ENCODE measurements at places on chromosomes 11 and 22.
A peak's percentile ranks its signal among the peaks of the same experiment; 100 is the strongest.

DNA sequence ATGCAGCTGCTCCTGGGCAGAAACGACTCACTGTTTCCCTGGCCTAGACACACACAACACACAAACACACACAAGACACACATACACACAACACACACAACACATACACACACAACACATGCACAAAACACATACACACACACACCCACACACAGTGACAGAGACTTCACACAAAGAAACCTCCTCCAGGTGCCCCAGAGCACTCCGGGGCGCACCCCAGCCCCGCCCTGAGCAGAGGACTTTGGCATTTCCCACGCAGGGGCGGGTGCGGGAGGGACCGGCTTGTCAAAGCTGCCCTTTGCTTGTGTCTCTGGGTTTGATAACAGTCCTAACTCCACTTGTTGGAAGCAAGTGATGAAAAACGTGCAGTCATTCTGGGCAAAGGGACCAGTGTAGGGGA lies 6.5 kb downstream of the APOBEC3A start:
- no peak for DNase-seq

DNA sequence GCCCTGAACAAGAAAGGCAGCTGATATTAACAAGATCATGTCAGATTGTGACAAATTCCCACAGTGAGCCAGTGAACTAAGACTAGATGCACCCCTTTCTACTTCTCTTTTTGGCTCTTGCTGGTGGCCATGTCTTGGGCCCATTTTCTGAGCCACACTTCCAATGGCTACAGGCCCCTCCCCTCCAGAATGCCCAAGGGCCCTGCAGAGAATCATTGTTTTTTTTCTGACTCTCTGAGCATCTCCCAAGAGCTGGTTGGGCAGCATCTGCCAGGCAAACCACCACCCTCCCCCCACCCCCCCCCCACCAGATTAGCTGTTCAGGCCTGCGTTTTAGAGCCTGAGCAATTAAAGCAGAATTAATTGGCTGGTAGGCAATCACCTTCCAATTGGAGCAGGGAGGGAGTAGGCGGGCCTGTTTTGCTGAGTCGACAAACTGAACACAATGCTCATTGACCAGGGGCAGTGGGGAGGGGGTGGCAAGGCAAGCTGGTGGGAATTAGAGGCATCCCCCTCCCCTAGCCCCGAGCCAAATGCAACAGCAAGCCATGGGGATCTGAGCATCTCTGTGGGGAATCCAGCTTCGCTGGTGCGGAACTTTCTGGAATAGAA lies 541.4 kb downstream of the MN1 start:
- no peak for DNase-seq

DNA sequence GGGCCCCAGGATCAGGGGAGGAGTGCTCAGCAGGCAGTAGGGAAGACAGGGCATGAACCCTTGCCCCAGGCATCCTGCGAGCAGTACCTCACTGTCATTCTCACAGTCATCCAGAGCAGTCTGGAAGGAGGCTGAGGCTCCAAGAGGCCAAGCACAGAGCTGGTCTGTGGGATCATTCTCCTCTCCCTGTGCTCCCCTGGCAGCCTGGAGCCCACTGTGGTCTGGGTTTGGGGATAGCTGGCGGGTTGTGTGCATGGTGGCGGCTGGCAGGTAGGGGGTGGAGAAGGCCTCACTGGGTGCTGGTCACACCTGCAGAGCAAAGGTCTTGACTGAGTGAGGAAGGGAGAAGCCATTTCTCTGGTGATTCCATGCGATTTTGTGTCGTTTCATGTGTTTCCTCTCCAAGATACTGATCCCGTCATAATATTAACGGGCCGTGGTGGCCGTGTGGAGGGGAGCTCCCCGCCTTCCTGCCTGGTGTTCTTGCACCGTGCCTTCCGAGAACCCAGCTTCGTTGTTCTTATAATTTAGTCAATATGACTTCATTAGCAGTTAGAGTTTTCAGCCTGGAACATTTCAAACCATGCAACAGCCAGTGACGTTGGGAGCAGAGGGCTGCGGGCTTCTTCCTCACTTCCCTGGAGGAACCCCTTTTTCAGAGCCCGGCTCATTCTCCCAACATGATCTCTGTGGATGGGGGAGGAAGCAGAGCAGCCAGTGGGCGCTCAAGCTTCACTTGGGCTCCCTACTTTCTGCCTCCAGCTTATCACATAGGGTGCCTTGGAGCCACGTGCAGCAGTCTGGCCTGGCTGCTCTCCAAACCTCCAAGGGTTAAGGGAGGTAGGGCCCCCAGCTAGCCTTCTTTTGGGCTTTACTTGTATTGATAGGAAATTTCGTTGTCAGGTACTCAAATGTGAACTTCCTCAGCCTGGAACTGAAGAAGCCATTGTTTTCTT lies 20.8 kb upstream of the ADORA2A start:
- no peak for DNase-seq

DNA sequence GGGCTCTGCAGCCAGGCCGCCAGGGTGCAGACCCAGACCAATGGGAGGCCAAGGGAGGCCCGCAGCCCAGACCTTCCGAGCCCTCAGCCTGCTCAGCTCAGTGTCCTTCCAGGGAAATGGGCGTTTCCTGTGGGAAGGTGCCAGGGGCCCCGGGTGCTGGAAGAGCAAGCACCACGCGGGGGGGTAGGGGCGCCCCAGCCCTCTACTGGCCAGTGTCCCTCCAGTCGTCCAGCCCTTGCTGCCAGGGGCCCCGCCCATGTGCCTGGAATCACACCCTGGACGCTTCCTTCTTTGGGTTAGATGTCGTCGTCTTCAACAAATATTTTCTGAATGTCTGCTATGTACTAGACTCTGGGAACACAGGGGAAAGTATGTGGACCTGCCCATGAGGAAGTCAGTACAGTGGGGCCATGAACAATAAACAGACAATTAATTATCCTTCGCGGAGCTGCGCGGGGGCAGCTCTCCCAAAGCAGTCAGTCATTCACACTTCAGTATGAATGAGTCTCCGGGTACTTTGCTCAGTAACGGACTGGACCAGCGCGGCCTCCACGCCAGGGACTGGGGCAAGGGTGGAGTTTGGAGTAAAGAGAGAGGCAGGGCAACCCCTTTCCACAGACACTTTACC lies 60.2 kb downstream of the CDKN1C start:
- no peak for DNase-seq

DNA sequence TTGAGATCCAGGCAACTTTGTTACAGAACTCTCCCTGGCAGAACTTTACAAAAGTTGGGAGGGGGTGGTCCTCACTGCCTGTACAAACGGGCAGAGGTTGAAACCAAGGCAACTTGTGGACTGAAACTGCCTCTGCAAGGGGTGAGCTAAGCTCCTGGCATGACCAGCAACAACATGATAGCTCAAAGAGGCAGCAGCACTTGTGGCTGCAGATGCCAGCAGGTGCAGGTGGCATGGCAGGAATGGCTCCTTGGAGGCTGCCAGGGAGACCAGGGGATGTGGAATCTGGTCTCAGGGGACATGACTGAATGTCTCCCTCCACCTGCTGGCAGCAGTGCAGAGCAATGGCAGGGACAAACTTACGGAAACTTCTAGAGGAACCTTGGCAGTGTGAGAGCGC lies 38.8 kb upstream of the PHF21A start:
- no peak for DNase-seq

DNA sequence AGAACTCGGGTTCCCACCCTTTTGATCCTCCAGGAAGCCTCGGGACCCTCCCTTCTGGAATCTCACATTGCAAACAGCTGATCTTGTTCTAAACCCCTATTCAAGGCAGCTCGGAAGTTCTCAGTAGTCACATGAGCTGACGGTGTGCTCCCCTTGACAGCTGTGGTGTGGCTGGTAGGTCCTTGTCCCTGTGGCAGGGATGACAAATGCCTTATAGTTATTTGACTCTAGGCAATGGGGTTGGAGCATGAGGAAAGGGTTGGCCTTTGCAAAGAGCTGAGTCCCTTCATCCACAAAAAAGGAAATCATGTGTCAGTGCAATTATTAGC lies 23.6 kb downstream of the EIF4G2 start:
- DNase-seq = no peak

DNA sequence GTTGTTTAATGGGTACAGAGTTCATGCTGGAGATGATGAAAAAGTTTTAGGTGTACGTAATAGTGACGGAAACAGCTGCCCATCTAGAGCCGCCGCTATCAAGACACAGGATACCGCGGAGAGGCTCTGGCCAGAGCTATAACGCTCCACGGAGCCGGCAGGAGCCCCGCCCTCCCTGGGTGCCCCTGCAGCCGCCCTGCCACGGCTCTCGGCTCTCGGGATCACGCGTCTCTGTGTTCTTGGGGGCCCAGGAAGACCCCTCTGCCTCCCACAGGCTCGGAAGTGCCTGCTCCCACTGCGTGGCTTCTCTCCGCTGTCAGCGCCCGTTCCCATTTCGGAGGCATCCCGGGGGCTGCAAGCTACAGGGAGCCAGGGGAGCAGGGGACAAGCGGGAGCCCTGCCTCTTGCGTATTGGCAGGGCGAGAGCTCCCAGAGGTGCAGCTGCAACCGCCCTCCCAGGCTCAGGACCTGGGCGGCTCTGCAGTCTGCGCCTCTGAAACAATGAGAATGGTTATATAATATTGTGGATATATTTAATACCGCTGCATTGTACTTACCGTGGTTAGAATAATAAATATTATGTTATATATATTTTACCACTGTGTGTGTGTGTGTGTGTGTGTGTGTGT lies 13.7 kb downstream of the GLYATL2 start:
- DNase-seq = no peak

DNA sequence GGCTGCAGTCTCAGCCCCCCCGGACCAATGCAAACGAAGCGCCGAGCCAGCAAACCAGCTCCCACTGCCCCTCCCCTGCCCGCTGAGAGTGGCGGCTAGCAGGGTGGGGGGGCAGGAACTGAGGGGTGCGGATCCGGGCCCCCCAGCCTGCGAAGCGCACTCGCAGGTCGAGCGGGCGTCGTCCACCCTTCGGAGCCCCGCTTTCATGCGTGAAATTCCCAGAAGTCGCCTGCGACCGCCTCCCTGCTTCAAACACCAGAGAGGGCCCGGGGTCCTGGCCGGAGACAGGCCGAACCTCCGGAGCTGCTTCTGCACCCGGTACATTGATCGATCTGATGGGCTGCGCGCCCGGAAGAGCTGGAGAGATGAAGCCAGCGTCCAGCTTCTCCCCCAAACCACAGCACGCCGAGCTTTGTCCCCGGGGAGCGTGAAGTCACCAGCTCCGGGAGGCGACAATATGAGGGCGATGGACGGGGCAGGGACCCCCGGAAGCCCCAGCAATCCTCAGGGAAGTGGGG lies 646 bp upstream of the PATZ1 start:
- DNase-seq = peak; percentile 63

GRCh38 chr11:74992852-74993251 lies 4.1 kb downstream of the NEU3 start:
- peak; percentile 10 for DNase-seq

DNA sequence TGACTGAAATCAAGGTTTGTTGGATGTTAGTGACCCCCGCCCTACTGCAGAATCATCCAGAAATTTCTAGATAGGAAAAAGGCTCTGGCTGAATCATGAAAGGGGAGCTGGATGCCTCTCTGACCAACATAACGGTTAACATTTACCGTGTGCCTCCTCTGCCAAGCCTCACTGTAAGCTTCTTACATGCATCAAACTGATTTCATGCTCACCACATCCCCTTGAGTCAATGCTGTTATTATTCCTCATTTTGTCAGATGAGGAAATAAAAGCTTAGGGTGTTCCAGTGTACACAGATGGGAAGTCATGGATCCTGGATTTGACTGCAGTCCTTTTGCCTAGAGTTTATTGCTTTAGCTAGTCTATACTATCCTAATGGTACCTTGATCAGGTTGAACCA lies 5.9 kb upstream of the HMOX1 start:
- DNase-seq = no peak

GRCh38 chr11:66981976-66982578 lies 7.0 kb downstream of the C11orf86 start:
- no peak for DNase-seq

GRCh38 chr11:96388891-96389719 lies 607 bp downstream of the CCDC82 start:
- DNase-seq = peak; percentile 4

DNA sequence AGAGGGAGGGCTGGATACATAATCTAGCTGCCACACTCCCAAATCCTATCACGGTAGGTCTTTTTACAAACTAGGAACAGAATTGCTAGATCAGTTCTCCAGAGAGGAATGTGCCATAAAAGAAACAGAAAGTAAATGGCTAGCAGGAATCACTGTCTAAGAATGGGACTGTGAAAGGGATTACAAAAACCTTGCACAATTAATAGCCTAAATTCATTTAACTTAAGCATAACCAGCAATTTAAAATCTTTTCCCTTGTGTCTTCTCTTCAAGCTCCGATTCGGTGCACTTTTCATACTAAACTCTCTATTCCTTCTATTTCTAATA lies 35.2 kb downstream of the APOL5 start:
- no peak for DNase-seq

DNA sequence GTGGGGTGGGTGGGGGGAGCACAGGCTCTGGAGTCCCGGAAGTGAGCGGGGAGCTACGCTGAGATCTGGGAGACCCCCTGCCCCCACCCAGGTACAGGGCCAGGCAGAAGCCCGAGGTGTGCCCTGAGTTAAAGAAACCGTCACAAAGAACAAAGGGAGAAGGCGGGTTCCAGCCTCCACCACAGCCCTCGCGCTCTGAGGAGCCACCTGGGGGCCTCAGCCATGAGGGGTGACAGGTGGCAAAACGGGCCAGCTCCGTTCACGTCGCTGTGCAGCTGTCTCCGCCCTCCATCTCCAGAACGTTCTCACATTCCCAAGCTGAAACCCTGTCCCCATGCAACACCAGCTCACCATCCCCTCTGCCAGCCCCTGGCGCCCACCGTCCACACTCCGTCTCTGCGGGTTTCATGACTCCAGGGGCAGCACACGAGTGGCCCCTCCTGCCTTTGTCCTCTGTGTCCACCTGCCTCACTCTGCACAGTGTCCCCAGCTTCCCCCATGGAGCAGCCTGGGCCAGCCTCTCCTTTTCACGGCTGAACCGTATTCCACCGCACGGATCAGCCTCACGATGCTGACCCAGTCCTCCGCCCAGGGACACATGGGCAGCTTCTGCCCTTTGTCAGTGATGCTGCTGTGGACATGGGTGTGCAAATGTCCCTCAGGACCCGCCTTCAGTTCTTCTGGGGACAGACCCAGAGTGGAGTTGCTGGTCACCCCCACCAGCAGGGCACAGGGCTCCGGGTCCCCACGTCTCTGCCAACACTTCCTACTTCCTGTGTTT lies 1.7 kb upstream of the MUC5B start:
- no peak for DNase-seq

DNA sequence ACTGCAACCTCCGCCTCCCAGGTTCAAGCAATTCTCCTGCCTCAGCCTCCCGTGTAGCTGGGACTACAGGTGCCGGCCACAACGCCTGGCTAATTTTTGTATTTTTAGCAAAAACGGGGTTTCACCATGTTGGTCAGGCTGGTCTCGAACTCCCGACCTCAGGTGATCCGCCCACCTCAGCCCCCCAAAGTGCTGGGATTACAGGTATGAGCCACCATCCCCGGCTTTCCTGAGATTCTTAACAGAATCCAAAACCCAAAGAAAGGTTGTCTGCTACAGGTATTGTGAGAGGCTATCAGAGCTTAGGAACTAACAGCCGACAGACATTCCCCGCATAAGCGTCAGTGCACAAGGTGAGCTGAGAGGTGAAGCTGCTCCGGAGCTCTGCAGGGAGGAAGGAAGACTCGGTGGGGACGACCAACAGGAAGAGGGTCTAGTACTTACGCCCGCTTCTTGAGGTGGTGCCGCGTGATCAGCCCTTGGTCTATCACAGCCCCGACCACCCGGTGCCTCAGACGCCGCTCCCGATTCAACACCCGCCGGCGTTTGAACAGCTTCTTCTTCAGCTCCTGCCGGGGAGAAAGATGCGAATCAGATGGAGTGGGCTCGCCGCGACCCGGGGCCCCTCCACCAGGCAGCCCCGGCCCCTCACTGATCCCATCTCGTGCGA lies 470 bp downstream of the C11orf98 start:
- DNase-seq = peak; percentile 65

GRCh38 chr22:46364341-46365165 lies 29.0 kb downstream of the TRMU start:
- no peak for DNase-seq

GRCh38 chr11:13334034-13334786 lies 56.6 kb downstream of the BMAL1 start:
- DNase-seq = no peak
